ENCODE measurements at places on chromosomes 3 and 15.
A peak's percentile ranks its signal among the peaks of the same experiment; 100 is the strongest.

GRCh38 chr3:175620532-175620931 is 761.4 kb downstream of the NAALADL2 start:
- DNase-seq: no peak

GRCh38 chr15:81178365-81178764 is 18.3 kb upstream of the IL16 start:
- DNase-seq: no peak

DNA sequence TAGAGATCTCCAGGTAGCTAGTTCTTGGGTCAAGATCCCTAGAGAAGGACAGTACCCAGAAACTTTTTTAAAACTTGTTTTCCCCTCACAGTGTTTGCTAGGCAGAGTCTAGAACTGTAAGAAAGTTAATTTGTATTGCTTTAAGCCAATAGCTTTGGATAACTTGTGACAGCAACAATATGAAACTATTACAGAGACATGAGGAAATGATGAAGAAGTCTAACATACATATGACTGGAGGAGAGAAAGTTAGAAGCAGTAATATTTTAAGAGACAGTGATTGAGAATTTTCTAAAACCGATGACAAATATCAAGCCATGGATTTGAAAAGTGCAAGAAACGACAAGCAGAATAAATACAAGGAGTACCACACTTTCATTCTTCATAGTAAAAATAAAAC is 10.0 kb downstream of the HMG20A start:
- no peak for DNase-seq

- DNase-seq: peak; percentile 2
These were observed 985 bp downstream of the TEX9 start for GRCh38 chr15:56366211-56366610.

DNA sequence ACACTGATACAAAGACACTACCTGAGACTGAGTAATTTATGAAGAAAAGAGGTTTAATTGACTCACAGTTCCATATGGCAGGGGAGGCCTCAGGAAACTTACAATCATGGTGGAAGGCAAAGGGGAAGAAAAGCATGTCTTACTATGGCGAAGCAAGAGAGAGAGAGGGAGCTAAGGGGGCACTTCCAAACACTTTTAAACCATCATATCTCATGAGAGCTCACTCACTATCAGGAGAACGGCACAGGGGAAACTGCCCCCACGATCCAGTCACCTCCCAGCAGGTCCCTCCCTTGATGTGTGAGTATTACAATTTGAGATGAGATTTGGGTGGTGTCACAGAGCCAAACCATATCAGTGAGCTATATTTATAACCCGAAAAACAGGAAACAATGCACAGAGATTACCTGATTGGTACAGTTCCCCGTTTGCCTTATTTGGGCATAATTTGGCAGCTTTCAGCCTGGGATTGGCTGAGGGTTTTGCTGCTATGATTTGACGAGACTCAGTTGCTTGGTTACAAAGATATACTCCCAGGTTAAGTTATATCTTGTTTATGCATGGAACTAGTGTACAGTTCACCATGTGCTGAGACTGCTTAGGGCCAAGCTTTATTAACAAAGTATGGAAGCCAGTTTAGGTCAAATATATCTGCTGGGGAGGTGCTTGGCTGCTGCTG is 184.2 kb downstream of the NR2F2 start:
- DNase-seq: no peak

- no peak for DNase-seq
These were observed 598.0 kb downstream of the FOXP1 start for GRCh38 chr3:70985572-70985971.

DNA sequence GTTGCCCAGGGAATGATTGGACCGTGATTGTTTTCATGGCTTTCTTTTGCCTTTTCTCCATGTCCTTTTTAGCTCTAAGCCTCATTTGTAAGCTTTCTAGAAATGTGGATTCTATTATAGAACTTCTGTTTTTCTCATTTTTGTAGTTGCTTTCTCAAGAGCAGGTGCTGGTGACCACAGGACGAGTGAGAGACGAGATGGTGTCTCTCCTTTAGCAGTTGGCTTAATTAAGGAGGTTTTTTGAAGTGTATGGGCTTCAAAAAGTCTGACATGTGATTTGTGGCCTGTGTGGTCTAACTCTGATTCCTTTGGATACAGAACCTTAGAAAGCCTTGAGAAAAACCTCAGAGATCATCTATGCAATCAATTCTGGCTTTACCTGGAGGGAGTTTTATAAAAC is 292.8 kb downstream of the LPP start:
- no peak for DNase-seq

- DNase-seq: peak; percentile 20
These were observed 181.0 kb upstream of the FEZF2 start for GRCh38 chr3:62554264-62554799.

DNA sequence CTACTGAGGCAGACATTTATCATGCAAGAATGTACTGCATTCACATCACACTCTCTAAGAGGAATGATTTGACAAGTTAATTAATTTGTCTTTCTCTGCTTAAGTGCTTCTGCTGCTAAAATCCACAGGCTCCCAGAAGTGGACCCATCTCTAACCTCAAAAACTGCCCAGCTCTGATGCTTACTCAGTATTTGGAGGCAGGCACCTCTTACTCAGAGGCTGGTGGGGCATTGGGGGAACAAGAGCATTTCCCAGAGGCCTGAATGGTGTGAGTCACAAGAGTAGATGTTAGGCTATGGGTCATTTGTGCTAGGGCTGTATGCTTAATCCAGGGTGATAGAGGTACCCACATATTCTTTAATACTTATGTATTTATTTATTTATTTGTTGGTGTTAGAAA is 34.4 kb upstream of the HCN4 start:
- DNase-seq: no peak

DNA sequence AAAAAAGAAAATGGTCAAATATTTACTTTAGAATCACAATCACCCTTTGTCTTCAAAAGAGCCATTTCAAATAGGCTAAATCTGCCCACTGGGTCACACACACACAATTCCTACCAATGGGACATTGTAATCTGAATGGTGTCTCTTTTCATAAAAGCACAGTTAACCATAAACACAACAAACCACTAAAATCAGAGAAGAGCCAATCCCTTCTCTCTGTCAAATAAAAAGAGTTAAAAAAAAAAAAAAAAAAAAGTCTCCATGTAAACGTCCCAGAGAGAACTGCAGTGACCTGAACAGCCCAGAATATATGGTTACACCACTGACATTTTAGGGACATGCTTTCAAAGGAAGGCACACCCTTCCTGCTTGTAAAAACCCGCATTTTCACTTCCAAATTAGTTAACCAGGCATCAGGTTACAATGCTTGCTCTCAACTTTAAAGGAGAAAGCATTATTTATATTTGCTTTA is 63.7 kb downstream of the PRICKLE2 start:
- peak; percentile 94 for DNase-seq

DNA sequence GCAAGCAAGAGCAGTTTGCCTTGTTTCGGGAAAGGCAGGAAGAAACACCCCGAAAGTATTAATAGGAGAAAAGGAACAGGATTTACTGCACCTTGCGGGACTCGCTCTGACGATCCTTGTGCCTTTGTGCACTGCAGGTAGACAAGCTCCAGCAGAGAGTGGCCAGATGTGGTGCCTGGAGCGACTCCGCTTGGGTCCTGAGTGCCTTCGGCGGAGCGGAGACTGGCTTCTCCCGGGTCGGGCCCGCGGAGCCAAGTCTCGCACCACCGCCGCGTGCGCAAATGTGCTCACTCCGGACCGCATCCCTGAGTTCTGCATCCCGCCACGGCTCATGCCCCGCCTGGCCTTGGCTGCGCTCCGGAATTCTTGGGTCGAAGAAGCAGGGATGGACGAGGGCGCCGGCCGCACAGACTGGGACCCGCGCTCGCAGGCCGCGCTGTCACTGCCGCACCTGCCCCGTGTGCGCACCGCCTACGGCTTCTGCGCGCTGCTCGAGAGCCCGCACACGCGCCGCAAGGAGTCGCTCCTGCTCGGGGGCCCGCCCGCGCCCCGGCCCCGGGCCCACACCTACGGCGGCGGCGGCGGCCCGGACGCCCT is 769 bp downstream of the C2CD4A start:
- DNase-seq: peak; percentile 25

GRCh38 chr3:195823280-195823679 is 11.6 kb upstream of the MUC4 start:
- DNase-seq: no peak

GRCh38 chr15:75902129-75902557 is 1.5 kb upstream of the FBXO22 start:
- no peak for DNase-seq

- no peak for DNase-seq
These were observed 472.8 kb downstream of the SHQ1 start for GRCh38 chr3:72375237-72376076.

GRCh38 chr15:57555270-57555669 is 36.4 kb upstream of the MYZAP start:
- DNase-seq: no peak

GRCh38 chr3:18758047-18758704 is 333.0 kb upstream of the SATB1 start:
- DNase-seq: peak; percentile 63

DNA sequence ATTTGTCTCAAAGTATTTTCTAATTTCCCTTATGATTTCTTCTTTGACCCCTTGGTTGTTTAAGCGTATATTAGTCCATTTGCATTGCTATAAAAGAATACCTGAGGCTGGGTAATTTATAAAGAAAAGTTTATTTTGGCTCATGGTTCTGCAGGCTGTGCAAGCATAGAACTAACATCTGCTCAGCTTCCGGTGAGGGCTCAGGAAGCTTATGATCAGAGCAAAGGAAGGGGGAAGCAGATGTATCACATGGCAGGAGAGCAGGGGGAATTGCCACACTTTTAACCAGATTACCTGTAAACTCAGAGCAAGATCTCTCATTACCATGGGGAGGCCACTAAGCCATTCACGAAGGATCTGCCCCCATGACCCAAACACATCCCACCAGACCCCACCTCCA is 148.2 kb downstream of the PDE8A start:
- DNase-seq: no peak

- no peak for DNase-seq
These were observed 3.5 kb downstream of the TEX55 start for GRCh38 chr3:119149484-119149883.

GRCh38 chr15:49982584-49982983 is 136.4 kb downstream of the ATP8B4 start:
- no peak for DNase-seq

DNA sequence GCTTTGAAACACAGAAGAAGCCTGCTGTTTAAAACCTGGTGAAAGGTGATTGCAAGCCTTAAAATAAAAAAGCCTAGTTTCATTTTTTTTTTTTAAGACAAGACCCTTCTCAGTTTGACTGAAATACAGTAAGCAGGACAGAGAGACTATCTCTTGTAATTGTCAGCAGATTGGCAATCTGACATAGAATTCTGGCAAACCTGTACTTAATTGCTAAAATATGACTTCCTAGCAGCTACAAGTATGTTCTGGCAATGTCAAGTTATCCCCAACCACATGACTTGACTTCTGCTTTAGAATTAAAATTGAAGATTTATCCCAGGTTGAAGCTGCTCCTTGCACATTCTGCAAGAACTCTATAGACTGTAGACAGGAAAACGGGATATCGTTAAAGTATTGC is 232.8 kb upstream of the NR2F2 start:
- DNase-seq: no peak

DNA sequence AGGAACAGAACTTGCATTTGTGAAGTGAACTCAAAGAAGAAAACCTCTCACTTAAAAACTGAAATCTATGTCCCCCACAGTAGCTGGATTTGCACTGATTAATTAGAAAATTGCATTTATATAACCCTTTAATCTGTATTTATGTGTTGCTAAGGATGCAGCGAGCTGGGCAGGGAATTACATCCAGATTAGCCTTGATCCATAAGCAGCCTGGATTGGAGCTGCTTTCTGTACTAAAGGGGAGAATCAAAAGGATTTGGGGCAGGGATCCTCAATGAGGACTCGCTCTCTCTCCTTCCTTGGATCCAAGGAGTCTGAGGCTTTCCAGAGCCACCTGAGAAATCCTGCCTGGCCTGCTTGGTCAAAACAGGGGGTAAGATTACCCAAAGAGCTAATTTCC is 125.9 kb downstream of the TLE3 start:
- DNase-seq: no peak

GRCh38 chr3:100540791-100541334 is 48.4 kb downstream of the TMEM45A start:
- DNase-seq: no peak

GRCh38 chr3:164620956-164621355 is 457.3 kb downstream of the SI start:
- DNase-seq: no peak

GRCh38 chr15:101697488-101697887 is 26.8 kb downstream of the TARS3 start:
- no peak for DNase-seq

DNA sequence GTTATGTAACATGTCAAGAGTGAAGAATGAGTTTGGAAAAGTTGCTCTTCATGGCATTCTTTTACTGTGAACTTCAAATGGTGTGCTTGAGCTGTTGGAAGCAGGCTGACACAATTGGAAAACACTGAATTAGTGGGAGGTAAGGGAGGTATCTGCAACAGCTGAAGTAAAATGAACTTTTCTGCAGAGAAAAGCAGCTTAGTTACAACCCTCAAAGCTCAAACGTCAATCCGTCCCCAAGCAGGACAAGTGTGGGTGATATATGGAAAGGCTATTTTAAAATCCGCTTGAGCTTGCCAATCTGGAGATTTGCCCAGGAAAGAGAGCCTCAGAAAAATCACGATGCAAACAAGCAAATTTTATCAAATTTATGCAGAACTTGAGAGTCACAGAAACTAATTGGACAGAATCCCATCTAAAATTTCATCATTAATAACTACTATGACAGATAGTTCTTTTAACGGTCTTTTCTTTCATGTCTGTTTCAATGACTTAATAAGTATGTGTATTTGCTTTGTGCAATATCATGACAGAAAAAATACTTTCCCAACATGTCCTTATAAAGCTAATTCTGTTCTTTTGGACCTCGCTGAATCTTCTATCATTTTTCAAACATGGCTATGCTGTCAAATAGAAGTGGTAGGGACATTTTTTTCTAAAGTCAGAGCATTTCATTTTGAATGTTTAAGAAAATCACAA is 266.6 kb upstream of the SLITRK3 start:
- DNase-seq: no peak

DNA sequence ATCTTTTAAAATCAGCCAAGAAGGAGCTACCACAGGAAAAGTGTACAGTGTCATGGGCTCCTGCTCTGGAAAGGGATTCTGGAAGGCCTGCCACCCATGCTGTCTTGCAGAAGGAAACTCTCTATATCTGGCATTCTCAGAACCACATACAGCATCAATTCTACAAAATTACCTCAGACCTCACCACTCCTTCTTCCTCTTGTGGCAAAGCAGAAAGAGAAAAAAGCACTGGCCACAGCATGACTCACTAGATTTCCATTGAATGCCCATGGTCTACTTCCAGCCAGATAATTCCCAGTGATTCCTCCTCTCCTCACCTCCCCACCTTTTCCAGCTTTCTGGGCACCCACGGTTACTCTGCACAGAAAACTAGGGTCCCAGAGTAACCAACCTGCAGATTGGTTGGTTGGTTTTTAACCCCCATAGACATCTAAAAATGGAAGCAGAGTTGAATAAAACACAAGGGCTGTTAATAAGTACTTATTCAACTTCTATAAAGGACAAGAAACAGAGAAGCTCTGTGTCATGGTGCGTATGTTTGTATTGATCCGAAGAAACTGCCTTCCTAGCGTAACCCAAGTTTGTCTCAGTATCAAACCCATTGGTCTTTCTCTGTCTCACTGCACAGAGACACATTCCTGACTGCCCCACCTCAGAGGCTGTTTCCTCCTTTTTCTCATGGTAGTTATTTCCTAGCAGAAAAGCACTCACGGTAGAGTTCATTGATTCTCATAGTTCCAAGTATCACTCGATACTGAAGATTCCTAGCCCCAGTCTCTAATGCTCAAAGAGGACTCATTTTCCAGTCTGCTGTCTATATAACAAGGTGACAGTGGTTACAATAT is 67.7 kb downstream of the LDHAL6B start:
- peak; percentile 77 for DNase-seq

Measured in SW480 (cell line).